Stimulated activated naive B cell treated with anti-CD40 and anti-IgM and Interleukin-4, amounts not matched to agents 10 μg/mL and 1 μg/mL and 100 μg/mL, for 72 hours (primary cell): ENCODE measurements at places on chromosomes 1 and 21.

GRCh38 chr1:192439373-192440025, 122.7 kb downstream of the RGS21 start:
- no peak overlapping the region for H3K4me3 ChIP-seq
- no peaks in the 10 kb centered on the region for H3K4me1 ChIP-seq
- H3K27me3 ChIP-seq: peaks cover 5% of the 10 kb centered on the region
- no peak overlapping the region for H3K27ac ChIP-seq

DNA sequence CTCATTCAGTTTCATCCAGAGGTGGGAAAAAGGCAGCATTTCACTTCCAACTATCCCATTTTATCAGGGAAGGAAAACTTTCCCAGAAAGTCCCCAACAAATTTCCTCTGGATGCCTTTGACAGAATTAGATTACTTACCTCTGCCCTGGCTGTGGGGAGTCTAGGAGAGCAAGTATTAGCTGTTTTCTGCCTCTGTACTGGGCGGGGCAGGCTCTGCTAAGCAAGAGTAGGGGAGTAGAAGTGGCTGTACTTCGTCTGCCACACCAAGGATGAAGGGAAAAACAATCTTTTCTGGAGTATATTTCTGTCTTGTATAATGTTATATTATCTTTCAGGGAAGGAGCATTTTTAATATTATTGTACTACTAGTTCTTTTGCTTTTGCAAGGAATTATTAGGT, 78.5 kb downstream of the FNBP1L start:
- DNase-seq: no peak
- peaks cover 9% of the 10 kb centered on the region for H3K4me1 ChIP-seq
- no peak overlapping the region for H3K4me3 ChIP-seq
- no peaks in the 10 kb centered on the region for H3K27me3 ChIP-seq
- no peak overlapping the region for H3K27ac ChIP-seq
- peaks cover 6% of the 10 kb centered on the region for H3K36me3 ChIP-seq

DNA sequence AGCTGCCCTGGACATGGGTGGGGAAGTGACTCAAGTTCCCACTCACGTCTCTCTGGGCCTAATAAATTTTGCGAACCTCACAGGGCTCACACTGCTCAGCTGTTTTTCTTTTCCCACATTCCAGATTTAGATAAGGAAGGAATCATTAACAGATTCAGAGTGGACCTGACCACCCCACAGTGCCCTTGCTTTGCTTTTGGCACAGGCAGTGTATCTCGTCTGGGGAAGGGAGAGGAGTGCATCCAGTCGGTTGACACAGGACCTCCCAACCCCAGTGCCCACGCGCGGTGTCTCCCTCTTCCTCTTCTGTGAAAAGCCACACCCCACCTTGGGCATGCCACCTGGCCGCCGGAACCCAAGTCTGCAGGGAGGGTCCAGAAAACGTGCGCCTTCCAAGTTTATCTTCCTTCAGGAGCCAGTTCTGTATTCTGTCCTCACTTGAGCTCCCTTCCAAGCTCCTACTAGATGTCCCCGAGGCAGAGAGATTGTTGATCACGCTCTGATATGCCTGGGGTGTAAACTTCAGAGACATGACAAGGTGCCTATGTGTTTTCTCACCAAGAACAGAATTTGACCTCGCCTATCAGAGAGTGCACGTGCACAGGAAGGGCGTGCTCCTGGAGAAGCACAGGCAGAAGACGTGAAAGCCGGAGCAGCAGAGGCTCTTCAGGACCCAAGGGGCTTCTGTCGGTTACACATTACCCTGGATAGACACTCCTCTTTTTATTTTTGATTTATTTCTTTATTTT, 9.5 kb upstream of the SLC2A5 start:
- no peak for DNase-seq
- peaks cover 48% of the 10 kb centered on the region for H3K4me1 ChIP-seq
- no peak overlapping the region for H3K4me3 ChIP-seq
- H3K27me3 ChIP-seq: peaks cover 8% of the 10 kb centered on the region

DNA sequence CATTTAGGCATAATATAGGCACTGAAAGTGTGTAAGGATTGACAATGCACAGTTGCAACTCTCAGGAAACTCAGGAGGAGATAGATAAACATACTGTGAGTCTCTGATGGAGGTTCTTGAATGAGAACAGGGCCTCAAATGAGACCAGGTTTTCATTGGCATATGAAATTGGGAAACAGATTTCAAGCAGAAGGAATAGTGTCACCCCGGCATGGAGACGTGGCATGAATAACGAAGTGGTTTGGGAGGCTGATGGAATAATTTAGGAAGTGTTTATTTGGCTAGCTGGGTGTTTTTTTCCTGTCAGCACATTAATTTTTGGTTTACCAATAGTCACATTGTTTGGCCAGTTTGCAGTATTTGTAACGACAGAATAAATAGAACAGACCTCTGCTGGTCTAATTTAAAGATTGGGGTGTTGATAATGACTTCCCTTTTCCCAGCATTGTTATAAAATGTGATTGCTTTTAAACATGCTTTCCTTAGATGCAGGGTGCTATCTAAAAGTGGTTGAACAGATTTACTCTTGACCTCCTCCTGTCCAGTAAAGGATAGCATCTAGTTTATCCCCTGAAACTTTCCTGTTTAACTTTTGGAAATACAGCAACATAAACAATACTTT, 132.0 kb downstream of the C1orf21 start:
- DNase-seq: no peak
- no peak overlapping the region for H3K4me3 ChIP-seq
- no peaks in the 10 kb centered on the region for H3K4me1 ChIP-seq
- no peaks in the 10 kb centered on the region for H3K36me3 ChIP-seq
- H3K27ac ChIP-seq: no peak overlapping the region

DNA sequence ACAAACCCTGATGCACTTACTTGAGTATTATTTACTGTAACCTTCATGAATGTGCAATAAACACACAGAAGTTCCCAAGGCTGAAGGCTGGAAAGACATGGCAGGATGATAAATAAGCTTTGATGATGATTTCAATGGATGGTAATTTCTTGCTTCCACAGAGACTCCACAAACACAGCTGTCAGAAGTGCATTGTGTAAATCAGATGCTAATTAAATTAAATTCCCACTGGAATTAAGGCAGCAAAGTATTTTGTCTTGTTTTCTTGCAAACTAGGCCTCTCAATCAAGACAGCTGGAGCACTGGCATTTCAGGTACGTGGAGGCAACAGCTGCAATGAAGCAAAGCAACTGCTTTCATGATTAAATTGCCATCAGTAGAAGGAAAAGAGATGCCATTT, 24.1 kb downstream of the FAM177B start:
- H3K36me3 ChIP-seq: peaks cover 14% of the 10 kb centered on the region
- peaks cover 4% of the 10 kb centered on the region for H3K4me1 ChIP-seq
- no peak for DNase-seq
- no peaks in the 10 kb centered on the region for H3K27me3 ChIP-seq

DNA sequence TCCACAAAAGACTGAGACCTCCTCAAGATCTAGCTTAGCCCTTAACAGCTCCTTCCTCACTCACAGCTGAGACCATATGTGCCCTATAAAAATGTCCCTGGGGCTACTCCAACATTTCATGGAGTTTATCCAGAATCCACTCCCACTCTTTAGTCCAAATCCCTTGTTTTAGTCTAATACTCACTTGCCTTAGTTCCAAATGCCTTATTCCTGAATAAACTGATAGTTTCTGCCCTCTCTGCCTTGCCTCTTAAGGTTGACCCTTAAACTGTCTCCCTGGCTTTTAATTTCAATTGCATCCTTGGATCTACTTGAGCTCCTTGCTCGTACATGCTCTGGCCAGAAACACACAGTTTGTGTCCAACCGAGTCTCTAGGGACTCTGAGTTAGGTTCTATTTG, 47.3 kb upstream of the LYPLAL1 start:
- H3K36me3 ChIP-seq: no peaks in the 10 kb centered on the region
- H3K4me3 ChIP-seq: no peak overlapping the region
- no peak overlapping the region for H3K27ac ChIP-seq
- no peak for DNase-seq

- H3K27ac ChIP-seq: no peak overlapping the region
- no peak overlapping the region for H3K4me3 ChIP-seq
- H3K36me3 ChIP-seq: no peaks in the 10 kb centered on the region
- no peak for DNase-seq
- peaks cover 30% of the 10 kb centered on the region for H3K27me3 ChIP-seq
These were observed 88.5 kb upstream of the NFASC start for GRCh38 chr1:204782118-204782700.

DNA sequence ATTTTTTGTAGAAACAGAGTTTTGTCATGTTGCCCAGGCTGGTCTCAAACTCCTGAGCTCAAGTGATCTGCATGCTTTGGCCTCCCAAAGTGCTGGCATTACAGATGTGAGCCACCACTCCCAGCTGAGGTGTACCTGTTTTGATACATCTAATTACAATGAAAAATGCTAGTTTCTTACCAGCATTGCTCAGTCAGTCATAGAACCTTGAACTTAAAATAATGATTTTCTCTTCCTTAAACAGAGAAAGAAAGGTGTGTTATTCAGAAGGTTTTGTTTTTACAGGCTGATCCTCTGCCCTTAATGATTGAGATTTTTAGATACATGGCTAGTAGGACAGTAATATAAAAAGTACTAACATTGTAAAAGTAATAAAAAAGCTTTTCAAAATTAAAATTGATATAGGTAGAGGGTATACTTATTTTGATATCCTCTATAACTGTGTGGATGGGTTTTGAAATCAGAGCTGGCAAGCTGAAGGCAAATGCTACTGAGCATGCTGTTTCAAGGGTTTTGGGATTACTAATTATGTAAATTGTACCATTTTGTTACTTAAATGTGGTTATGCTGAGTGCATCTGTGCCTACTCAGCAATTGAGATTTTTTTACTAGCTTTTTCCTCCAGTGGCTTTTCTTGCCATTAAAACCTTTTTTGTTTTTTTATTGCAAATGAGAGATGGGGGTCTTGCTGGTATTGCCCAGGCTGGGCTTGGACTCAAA, 16.1 kb downstream of the PRRC2C start:
- DNase-seq: no peak
- peaks cover 86% of the 10 kb centered on the region for H3K4me1 ChIP-seq
- no peak overlapping the region for H3K4me3 ChIP-seq
- peaks cover 69% of the 10 kb centered on the region for H3K36me3 ChIP-seq
- peak overlapping the region; percentile 37 for H3K27ac ChIP-seq

DNA sequence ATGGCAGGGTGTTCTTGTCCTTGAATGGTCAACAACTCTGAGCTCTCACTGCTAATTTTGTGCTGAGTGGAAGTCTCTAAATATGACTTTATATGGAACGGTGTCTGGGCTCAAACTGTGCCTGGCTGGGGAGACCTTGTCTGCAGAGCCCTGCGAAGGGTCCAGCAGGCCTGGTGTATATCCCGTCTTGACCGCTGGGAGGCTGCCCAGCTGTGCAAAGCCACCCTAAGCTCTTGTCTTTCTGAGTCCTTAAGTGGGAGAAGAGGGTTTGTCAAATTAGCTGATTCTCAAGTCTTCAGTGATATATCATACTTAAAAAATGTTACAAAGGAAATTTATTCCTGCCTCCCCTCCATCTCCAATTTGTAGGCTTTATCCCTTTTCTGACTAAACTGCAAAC, 198.7 kb downstream of the KCNJ6 start:
- no peak overlapping the region for H3K27ac ChIP-seq
- peaks cover 7% of the 10 kb centered on the region for H3K27me3 ChIP-seq
- no peaks in the 10 kb centered on the region for H3K36me3 ChIP-seq
- no peak overlapping the region for H3K4me3 ChIP-seq

- H3K27me3 ChIP-seq: peaks cover 13% of the 10 kb centered on the region
- no peak overlapping the region for H3K4me3 ChIP-seq
- H3K4me1 ChIP-seq: peaks cover 51% of the 10 kb centered on the region
- no peak for DNase-seq
- no peak overlapping the region for H3K27ac ChIP-seq
These were observed 4.5 kb downstream of the FHL3 start for GRCh38 chr1:38000529-38001455.

DNA sequence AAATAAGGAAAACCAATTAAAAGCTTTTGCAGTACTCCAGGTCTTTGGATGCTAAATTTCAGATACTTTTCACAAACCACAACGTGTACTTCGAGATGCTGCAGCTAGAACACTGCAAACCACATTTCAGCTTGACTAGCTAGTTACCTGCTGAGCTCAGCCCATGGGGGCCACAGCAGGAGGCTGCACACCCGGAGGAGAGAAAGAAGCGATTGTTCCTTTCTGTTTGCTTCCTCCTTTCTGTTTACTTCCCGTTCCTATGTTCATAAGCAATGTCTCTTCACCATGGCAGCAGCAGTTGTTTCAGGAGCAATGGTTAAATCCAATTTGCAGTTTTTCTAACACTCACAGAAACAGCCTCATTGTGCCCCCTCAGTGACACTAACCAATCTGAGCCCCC, 225.6 kb upstream of the FGGY start:
- H3K4me1 ChIP-seq: peaks cover 27% of the 10 kb centered on the region
- no peaks in the 10 kb centered on the region for H3K36me3 ChIP-seq
- no peak for DNase-seq
- no peaks in the 10 kb centered on the region for H3K27me3 ChIP-seq
- peak overlapping the region; percentile 56 for H3K27ac ChIP-seq
- peak overlapping the region; percentile 2 for H3K4me3 ChIP-seq

DNA sequence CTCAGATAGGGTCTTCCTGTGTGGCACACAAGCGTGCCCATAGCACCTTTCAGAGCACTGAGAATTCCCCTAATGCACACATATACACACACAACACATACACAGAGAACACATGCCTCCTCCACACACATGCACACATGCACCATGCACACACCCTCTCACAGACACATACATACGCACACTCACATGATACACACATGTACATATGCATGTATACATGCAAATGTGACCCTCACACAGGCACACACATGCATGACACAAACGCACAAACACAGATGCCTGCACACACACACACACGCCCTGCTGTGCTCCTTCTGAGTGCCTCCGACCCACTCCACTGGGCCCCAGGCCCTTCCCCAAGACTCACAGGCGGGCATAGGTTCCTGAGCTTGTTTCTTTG, 251.0 kb downstream of the PTPRU start:
- DNase-seq: no peak
- no peaks in the 10 kb centered on the region for H3K36me3 ChIP-seq
- no peak overlapping the region for H3K27ac ChIP-seq
- no peak overlapping the region for H3K4me3 ChIP-seq
- H3K27me3 ChIP-seq: peaks cover 15% of the 10 kb centered on the region

GRCh38 chr21:43905726-43906455, 40.9 kb downstream of the AGPAT3 start:
- H3K4me1 ChIP-seq: peaks cover 24% of the 10 kb centered on the region
- no peaks in the 10 kb centered on the region for H3K27me3 ChIP-seq
- no peak for DNase-seq
- no peak overlapping the region for H3K4me3 ChIP-seq
- H3K36me3 ChIP-seq: peaks cover 40% of the 10 kb centered on the region

DNA sequence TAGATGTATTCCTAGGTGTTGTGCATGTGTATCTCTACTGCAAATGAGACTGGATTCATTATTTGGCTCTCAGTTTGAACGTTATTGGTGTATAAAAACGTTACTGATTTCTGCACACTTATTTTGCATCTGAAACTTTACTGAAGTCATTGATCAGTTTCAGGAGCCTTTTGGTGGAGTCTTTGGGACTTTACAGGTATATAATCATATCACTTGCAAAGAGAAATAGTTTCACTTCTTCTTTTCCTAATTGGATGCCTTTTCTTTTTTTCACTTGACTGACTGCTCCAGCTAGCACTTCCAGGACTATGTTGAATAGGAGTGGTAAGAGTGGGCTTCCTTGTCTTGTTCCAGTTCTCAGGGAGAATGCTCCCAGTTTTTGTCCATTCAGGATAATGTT, 252.2 kb downstream of the SMYD3 start:
- no peak for DNase-seq
- peaks cover 10% of the 10 kb centered on the region for H3K36me3 ChIP-seq
- H3K27ac ChIP-seq: no peak overlapping the region
- H3K4me1 ChIP-seq: peaks cover 2% of the 10 kb centered on the region

GRCh38 chr1:47755101-47755990, 241.8 kb downstream of the TRABD2B start:
- peak; percentile 14 for DNase-seq
- no peak overlapping the region for H3K4me3 ChIP-seq
- no peaks in the 10 kb centered on the region for H3K36me3 ChIP-seq
- no peak overlapping the region for H3K27ac ChIP-seq
